ENCODE measurements at places on chromosomes 2 and 18.
A peak's percentile ranks its signal among the peaks of the same experiment; 100 is the strongest.

DNA sequence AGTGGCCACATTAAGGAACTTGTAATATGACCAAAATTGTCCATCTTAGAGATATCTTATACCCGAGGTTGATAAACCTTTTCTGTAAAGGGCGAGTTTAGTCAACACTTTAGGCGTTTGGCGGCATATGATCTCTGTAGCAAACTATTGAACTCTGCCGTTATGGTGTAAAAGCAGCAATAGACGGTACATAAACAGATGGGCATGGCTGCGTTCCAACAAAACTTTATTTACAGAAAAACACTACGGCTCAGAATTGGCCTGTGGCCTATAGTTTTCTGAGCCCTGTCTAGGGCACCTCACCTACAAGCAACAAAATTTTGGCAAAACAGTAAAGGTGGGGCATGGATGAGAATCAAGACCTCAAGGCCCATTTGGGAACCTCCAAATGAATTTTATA is 121.9 kb upstream of the HAAO start:
- no peak for DNase-seq

DNA sequence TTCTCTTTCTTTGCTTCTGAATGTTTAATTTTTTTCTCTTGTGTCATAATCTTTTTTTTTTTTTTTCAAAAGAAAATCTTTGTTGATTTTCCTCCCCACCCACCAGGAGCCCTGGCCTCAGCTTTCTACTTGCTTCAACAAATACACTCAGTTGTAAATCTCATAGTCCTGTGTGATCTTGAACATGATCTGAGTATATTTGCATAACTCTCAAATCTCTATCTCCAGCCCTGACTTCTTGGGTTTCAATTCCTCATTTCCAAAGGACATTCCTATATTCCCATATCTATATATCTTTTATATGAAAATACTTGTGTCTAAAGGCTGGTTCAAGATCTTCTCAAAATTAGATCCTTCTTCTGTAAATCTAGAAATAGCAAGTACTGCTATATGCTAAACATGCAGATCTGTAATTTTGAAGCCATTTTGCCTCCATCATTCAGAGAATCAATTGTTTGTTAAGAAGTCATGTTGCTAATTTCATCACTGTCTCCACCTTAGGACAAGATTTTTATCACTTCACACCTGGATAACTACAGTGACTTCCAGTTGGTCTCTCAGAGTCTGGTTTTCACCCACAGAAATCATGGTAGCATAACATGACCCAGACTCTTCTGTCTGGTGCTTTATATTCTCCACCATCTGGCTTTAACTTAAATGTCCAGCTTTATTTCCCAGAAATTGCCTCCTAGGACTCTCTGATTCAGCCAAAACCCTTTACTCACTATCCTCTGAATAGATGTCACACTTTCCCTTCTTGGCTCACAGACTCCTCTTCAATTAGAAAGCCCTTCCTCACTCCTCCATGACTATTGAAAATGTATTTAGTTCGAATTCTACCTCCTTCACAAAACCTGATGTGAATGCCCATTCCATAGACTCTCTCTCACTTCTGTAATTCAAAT is 98.1 kb downstream of the ZEB2 start:
- DNase-seq, result no peak

GRCh38 chr2:241595600-241596140 is 37.1 kb downstream of the BOK start:
- no peak for DNase-seq

GRCh38 chr2:223626716-223627115 is 24.6 kb upstream of the SCG2 start:
- peak; percentile 59 for DNase-seq

DNA sequence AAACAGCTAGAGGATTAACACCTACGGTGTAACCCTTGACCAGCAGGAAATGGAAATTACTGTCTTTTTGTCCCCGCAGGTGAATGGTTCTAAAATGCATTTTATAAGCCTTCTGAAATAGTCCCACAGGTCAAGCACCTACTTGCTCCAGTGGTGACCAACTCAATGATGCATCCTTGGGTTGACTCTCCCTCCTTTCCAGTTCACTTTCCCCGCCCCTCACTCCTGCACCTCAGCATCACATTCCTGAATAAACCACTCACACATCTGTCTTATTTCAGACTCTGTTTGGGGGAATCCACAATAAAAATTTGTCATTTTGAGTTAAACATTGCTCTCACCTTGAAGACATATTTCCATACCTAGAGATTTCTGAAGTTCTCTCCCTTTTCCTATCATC is 446.0 kb upstream of the TNP1 start:
- peak; percentile 64 for DNase-seq

DNA sequence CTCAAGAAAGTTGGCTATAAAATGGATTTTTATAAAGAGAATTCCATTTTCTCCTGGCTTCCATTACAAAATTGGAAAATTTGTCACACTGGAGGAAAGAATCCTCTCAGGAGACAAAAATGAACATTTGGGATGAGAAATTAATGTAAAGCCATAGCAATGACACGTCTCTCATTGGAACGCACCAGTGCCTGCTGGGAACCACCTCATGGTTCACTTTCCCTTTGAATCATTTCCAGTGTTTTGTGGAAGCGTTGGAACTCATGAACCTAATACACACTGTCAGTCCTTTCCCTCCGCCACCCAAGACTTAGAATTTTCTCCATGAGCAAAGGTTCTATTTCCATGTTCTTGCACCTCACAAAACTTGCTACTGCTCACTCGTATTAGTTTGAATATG is 21.0 kb upstream of the NRP2 start:
- no peak for DNase-seq

GRCh38 chr2:46361920-46362666 is 64.9 kb downstream of the EPAS1 start:
- DNase-seq, result no peak

GRCh38 chr18:46677611-46678010 is 20.6 kb upstream of the LOXHD1 start:
- DNase-seq, result peak; percentile 17

DNA sequence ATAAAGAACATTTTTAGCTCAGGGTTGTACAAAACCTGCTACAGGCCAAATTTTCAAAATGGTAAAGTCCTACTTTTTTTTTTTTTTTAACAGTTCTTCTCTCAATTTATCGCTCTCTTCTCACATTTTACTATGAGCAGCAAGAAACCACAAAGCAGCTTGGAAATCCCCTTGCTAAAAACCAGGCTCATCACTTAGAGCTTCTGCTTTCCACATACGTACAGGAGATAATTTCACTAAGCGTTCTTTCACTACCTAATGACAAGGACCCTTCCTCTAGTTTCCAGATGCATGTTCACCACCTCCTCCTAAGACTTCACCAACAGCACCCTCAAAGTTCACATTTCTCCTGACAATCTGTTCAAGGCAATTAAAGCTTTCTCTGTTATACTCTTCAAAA is 294.9 kb upstream of the CYRIA start:
- no peak for DNase-seq

Measured in epithelial cell of esophagus (primary cell).